ENCODE measurements at places on chromosomes 5 and 9. TPM values are rescaled to one million over a fixed set of nuclear protein-coding genes. Genes with fewer than 3 reads are reported as not detected.

DNA sequence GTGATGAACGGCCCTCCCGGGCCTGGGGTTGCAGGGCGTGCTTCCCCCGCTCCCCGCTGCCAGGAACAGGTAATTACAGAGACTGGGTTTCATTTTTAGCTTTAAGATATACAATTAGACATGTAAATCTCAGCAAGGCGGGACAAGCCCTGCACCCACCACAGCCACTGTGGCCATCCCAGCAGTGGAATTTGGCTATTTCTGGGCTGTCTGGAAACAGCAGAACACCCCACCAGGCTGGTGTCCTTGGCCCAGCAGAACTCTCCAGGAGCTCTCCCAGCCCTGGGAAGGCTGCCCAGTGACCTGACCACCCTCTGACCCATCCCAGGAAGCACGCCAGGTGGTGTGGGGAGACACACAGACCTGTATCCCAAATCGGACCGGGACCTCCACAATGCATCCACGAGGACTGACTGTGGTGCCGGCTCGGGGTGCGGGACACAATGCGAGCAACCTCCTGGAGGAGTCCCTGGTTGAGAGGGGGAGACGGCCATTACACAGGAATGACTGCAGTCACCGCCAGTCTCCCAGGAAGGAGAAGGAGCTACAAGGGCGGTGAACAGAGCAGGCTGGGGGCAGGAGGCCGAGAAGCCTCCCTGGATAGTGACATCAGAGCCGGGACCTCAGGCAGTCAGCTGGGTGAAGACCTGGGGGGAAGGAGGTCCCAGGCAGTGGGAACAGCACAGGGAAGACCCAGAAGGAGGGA lies 17.3 kb downstream of the EEIG1 start:
- no peak for DNase-seq

DNA sequence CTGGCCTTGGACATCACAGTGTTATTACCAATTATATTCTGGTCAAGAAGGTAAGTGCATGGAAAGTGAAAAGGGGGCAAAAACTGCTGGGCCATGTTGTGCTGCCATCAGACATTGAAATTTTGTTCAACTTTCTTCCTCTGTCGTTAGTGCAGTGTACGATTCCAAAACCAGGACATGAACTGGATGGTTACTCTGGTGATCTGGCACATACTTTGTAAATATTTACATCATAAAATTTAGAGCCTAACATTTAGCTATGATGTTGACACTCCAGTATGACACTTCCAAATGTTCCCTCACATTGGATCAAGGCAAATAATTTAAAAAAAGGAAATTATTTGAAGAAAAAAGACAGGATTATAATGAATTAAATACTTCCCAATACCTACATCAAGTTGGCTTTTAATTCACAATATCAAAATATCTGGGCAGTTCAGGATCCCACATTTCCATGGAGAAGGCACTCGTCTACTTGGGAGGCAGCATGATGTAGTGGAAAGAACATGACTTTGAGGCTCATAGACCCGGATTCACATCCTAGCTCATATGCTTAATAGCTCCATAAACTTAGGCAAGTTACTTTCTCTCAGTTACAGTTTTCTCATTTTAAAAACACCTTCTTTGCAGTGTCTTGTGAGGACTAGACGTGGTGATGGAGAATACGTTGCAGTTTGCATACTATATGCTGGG lies 342.5 kb upstream of the MPDZ start:
- DNase-seq: no peak

DNA sequence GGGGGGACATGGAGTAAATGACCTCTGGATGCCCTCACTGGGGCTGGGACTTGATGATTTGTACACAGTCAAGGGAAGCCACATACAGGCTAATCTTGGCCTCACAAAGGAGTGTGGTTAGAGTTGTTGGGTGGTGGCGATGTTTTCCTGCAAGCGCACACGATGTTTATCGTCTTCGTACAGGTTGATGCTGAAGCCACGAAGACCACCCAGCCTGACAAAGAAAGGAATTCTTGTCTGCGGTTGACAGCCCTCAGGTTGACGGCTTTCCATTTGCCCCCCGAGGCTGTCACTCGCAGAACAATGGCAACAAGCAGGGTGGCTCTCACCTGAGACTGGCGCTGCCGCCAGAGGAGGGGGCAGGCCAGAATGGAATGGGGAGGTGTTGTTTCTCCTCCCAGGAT lies 14.1 kb upstream of the XPA start:
- no peak for DNase-seq

DNA sequence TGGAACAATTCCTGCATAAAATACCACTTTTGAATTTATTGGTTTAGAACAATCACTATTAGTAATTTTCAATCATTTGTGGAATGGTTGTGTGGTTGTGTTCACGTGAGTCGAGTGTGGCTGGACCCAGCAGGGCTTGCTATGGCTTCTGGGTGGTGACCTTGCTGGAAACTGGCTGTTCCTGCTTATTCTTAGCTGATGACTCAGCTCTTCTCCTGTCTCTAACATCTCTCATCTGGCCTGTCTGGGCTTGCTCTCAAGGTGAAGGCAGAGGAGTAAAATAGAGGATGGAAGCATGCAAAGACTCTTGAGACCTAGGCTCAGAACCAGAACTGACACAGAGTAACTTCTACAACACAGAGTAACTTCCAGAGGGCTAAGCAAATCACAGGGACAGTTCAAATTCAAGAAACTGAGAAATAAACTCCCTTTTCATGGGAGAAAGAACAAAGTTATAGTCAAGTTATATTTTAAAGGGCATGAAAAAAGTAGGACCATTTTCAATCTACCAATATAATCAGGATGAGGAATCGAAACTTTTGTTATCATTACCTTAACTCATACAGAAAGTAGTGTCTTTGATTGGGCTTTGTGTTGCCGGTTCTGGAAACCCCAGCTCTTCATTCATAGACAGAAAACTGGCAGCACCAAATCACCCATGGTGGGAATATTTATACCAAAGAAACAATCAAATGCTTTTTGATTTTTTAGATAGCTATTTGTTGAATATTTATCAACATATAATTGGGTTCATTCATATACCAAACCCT lies 665.1 kb downstream of the CDH18 start:
- DNase-seq: peak; percentile 41

DNA sequence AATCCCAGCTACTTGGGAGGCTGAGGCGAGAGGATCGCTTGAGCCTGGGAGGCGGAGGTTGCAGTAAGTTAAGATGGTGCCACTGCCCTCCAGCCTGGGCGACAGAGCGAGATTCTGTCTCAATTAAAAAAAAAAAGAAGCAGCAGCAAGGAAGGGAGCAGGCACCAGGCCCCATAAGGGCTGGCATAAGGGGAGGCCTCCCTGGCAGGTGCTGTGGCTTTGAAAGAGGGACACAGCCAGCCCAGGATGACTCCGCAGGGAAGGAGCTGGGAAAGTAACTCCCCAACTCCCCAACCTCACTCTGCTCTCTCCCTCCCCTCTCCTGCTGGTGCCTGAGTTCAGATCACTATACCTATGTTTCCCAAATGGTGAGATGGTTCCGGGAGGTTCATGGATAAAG lies 70.1 kb downstream of the NDFIP1 start:
- DNase-seq: no peak

Gene ALG2
- total RNA-seq: 51.4 TPM

GRCh38 chr9:112361601-112362000 lies 18.3 kb upstream of the HSDL2 start:
- peak; percentile 35 for DNase-seq

Gene IL13
- not detected for total RNA-seq

- no peak for DNase-seq
These were observed 18.6 kb downstream of the ANXA6 start for GRCh38 chr5:151139015-151139414.

- no peak for DNase-seq
These were observed 342.4 kb downstream of the RASEF start for GRCh38 chr9:82720515-82720914.

Gene FAT2
- 0.06 TPM for total RNA-seq

Gene SEMA6A
- total RNA-seq: 4.9 TPM

- DNase-seq: peak; percentile 23
These were observed 184.1 kb downstream of the MARCHF11 start for GRCh38 chr5:15995341-15996052.

DNA sequence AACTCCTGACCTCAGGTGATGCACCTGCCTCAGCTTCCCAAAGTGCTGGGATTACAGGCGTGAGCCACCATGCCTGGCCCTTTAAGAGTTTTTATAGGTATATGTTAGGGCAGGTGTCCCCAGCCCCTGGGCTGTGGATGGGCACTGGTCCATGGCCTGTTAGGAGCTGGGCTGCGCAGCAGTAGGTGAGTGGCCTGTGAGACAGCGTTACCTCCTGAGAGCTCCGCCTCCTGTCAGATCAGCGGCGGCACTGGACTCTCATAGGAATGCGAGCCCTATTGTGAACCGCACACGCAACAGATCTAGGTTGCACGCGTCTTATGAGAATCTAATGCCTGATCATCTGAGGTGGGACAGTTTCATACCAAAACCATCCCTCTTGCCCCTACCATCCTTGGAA lies 173.4 kb downstream of the GOLPH3 start:
- no peak for DNase-seq

GRCh38 chr5:15116996-15117395 lies 245.4 kb upstream of the ANKH start:
- DNase-seq: no peak

Gene TSTD2
- 19.0 TPM for total RNA-seq

Gene ACSL6
- total RNA-seq: 0.06 TPM

GRCh38 chr9:76018235-76018634 lies 127.8 kb downstream of the PCSK5 start:
- DNase-seq: no peak

DNA sequence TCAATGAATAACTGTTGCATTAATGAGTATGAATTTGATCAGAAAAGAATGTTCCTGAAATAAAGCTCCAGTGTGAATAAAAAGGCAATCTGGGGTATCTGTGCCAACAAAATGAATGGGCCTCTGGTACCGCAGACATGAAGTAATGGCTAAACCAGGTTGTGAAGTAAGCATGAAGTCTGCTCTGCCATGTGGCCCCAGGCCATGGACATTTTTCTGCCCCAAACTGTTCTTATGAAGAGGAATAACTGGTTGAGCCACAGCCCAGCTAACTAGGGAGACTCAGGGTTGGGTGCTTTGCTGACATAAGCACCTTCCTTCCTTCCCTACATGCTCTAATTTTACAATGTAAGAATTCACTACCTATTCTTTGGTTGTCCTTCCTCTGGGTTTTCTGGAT lies 147.4 kb upstream of the LRRTM2 start:
- no peak for DNase-seq

Gene FOXD1
- 62.3 TPM for total RNA-seq

DNA sequence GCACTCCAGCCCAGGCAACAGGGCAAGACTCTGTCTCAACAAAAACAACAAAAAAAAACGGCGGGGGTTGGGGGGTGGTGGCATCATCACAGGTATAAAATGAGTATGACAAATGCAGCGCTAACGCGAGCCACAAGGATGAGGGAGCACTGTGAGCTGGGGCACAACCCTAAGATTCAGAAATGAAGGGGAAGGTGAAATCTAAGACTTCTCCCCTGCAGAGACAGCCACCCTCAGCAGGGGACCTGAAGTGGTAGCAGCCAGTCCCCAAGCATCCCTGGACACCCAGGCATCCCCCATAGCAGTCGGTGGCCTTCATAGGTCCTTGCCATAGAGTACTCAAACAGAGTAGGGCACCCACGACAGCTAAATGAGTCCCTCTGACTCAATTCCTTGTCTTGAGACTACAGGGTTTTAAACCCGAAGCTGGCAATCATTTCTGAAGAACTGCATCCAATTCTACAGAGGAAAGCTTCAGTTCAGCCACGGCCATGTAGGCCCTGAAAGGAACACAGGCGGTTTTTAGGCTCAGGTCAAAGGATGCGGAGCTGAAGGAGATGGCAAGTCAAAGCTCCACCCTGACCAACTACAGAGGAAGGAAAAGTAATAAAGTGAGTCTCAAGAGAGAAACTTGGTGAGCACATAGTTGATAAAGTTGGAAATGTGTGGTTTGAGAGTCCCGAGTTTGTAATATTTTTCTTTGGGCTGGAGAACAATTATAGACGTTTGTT lies 50.3 kb downstream of the MYO10 start:
- no peak for DNase-seq

Gene SPINK5
- total RNA-seq: not detected

GRCh38 chr5:15124871-15125568 lies 253.4 kb upstream of the ANKH start:
- no peak for DNase-seq

- DNase-seq: peak; percentile 65
These were observed 77.6 kb downstream of the PLAC8L1 start for GRCh38 chr5:146027751-146028150.

Gene PARP8
- 9.5 TPM for total RNA-seq

Gene DNAH5
- total RNA-seq: 12.3 TPM

Gene CSF1R
- total RNA-seq: not detected

DNA sequence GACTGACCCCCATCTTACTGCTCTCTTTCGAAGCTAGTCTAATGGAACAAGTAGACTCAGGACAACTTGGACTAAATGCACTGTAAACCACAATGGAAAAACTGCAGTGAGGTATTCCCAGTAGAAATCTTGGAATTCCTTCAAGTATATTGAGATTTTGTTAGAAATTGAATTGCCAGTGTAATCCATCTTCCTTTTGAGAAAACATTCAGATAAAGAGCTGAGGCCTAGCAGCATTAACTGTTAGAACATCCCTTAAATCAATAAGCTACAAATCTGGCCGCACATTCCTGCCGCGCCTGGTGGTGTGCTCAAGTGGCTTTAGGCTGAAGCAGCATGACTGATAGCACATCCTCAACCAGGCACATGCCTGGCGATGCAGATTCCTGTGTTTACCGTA lies 29.3 kb downstream of the PPIC start:
- no peak for DNase-seq

Gene TMEM174
- total RNA-seq: not detected

DNA sequence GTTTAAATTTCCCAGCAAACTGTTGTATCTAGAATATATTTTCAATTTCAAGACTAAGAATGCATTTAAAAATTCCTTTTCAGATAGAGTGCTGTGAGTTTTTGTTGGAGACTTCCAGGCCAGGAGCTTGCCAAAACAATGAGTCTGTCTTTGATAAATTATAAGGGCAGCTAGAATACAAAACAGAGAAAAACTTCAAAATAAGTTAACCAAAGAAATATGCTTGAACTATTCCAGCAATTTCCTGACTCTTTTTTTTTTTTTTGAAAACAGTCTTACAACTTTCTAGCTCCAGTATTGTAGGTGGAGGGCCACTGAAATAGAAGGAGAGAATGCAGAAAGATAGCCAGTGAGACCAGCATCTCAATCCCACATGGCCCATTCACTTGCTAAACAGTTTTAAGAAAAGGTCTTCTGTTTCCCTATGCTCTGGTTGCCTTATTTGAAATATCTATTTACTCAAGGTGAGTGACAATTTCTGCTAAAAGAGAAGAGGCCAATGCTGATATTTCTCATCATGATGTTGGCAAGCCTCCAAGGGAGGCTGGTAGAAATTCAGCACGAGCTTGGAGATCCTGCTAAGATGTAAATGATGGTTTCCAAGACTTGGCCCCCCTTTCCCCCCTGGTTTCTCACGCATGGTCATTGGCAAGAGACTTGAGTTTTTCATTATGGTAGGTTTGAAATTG lies 103.2 kb downstream of the USP20 start:
- no peak for DNase-seq

Gene C1QTNF2
- 3.0 TPM for total RNA-seq

DNA sequence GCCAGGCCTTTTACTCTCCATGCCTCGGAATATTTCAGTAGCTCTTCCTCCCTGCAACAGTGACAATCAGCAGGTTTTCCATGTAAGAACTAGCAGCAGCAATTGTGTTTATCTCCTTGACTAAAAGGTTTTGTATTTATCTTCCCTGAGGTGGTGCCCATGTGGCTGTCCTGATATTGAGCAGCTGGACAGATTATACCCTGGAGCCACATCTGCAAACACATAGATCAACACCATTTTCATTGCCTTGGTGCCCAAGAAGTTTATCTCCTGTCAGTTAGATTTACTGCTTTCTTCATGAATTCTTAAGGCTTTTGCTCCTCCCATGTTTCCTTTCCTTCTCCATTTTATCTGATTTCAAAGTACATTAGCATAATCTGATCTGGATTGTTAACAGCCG lies 378.4 kb downstream of the SPATA31D1 start:
- no peak for DNase-seq
